ENCODE measurements at places on chromosomes 16 and 17.
A peak's percentile ranks its signal among the peaks of the same experiment; 100 is the strongest.

- DNase-seq: no peak
Observed at GRCh38 chr17:7807206-7807605, 26.8 kb upstream of the KDM6B start.

- DNase-seq: peak; percentile 81
Observed at GRCh38 chr17:42247734-42248133, 28.5 kb downstream of the STAT5B start.

- no peak for DNase-seq
Observed at GRCh38 chr16:11187522-11188023, 68.4 kb downstream of the SOCS1 start.

DNA sequence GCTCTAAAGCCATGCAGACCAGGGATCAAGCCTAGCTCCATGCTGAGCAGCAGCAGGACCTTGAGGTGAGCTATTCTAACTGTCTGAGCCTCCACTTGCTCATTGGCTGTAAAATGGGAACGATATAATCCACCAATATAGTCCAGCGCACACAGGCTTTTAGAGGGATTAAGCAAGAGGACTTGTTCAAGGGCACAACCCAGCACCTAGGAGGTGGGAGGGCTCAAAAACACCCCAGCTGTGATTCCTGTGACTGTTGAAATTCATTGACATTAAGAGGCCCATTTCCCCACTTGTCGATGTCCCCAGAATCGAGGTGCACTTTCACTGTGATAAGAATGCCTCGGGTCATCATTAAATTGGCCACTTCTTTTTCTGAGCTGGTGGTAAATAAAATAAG lies 4.1 kb downstream of the USH1G start:
- no peak for DNase-seq

GRCh38 chr17:50426472-50426782 lies 409 bp downstream of the ACSF2 start:
- no peak for DNase-seq

DNA sequence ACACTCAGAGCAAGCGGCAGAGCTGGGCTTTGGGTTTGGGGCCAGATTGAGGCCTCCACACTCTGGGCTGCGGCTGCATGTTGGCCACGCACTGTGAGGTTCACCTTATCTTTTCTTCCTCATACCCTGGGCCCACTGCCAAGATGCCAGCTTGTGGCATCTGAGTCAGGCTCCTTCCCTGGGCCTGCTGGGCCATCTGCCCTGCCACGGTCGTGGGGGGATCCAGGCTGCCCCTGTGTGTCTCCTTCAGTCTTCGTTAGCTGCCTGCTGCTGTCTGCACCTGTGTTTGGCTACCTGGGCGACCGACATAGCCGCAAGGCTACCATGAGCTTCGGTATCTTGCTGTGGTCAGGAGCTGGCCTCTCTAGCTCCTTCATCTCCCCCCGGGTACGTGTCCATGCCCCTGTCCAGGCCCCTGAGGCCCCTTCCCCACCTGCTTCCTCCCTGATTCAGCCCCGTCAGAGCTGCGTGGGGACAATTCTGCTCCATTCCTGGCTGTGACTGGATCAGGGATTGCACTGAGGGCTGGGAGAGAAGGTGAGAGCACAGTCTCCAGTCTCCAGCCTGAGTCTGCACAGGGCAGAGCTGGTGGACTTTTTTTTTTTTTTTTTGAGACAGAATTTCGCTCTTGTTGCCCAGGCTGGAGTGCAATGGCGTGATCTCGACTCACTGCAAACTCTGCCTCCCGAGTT lies 11.2 kb downstream of the SPNS3 start:
- DNase-seq: no peak

GRCh38 chr17:42039794-42040763 lies 10.3 kb downstream of the C17orf113 start:
- DNase-seq: no peak

- DNase-seq: no peak
Observed at GRCh38 chr16:15856182-15856581, 646 bp downstream of the MYH11 start.

DNA sequence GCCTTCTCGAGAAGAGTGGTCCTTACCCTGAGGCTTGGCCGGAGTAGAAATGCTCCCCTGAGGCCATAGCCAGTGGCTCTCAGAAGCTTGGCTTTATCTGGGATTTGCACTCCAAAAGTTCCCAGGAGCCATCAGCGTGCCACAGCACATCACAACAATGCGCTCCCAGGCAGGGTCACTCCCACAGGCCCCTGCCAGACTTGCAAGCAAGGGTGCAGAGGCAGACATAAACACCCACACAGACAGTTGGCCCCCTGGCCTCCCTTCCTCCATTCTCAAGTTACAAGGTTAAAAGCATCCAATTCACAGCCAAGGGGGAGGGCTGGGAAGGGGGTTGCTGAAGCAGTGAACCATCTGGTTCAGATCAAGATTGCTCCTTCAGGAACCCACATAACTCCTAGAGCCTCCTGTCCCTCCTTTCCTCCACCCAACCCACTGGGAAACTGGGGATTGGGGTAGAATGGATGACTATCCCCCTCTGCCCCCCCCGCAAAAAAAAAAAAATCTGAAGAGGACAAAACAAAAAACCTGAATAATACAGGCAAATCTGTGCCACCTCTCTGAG lies 1.8 kb downstream of the ST3GAL2 start:
- DNase-seq: peak; percentile 94

DNA sequence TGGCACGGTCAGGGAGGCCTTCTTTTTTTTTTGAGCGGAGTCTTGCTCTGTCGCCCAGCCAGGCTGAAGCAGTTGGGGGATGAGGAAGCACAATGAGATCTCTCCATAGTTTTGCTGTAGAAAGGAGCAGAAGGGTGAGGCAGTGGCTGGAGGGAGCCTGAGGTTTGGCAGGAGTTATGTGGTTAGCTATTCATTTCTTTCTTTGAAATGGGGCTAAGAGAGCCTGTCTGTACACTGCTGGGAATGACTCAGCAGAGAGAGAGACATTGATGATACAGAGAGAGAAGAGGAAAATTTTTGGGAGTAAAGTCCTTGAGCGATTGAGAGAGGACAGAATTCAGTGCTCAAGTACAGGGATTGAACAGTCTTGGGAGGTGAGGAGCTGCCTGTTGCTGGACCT lies 22.1 kb downstream of the NOS2 start:
- DNase-seq: peak; percentile 25

DNA sequence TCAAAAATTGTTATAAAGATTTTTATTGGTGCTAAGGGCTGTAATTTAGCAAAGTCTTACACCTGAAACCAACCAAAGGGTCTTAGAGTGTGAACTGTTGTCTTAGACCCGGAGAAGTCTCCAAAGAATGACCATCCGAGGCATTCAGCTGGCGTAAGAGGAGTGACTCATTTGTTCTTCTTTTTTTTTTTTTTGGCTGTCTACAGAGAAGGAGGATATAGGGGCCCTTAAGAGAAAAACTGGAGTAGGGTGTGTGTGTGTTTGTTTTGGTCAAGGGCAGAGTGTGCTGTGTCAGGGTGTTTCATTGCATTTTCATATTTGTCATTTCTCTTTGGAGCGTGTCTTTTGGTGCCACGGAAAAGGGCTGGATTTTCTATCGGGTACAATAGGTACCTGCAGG lies 508.0 kb downstream of the WWOX start:
- no peak for DNase-seq

- no peak for DNase-seq
Observed at GRCh38 chr17:44283344-44284023, 15.5 kb upstream of the SLC4A1 start.

GRCh38 chr16:86536621-86537020 lies 18.4 kb downstream of the MTHFSD start:
- DNase-seq: no peak

DNA sequence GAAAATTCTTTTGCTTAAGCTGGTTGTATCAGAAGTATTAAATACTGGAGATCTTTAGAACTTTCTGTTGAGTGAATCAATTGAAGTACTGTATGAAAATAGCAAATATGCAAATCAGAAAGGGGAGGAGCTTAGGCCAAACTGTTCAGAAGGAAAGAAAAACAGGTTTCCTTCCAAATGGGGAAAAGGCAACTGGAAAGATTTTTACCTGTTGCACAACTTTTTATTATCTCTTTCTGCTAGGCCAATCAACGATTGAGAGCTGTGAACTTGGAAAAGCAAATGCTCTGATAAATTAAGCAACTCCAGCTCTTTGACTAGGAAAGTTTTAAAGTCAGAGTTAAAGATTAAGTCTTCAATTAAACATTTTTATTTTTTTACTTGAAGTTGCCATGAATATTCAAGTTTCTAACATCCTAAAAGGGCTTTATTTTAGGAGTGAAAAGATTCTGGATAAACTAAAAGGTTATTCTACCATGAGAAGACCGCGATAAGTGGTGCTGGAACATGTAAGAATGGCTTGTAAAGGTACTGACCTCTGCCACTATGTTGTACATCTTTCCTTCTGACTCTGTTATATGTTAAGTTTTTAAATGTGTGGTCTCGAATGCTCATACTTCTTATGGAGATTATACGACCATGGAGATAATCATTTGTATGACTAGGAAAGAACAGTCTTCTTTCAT lies 16.5 kb downstream of the DCUN1D3 start:
- DNase-seq: no peak

DNA sequence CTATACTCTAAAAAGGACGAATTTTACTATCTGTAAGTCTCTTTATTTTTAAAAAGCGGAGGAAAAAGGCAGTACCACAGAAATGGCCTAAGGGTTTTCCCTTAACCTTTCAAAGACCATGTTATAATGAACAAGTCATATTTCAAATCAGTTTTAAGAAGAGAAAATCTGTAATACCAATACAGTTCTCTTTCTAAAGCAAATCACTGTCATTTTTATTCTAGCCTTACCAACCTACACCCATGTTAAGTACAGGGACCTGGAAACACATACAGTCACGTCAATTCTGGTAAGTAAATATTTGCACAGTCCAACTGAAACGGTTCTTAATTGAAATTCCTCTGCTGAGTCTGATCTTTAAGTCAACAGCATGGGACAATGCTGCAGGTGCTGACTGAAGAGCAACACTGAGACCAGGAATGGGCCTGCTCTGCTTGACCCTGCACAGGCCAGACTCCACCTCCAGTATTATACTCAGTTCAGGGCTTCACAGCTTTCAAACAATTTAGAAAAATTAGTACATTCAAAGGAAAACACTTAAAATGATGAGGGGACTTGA lies 20.2 kb downstream of the MBTPS1 start:
- no peak for DNase-seq

DNA sequence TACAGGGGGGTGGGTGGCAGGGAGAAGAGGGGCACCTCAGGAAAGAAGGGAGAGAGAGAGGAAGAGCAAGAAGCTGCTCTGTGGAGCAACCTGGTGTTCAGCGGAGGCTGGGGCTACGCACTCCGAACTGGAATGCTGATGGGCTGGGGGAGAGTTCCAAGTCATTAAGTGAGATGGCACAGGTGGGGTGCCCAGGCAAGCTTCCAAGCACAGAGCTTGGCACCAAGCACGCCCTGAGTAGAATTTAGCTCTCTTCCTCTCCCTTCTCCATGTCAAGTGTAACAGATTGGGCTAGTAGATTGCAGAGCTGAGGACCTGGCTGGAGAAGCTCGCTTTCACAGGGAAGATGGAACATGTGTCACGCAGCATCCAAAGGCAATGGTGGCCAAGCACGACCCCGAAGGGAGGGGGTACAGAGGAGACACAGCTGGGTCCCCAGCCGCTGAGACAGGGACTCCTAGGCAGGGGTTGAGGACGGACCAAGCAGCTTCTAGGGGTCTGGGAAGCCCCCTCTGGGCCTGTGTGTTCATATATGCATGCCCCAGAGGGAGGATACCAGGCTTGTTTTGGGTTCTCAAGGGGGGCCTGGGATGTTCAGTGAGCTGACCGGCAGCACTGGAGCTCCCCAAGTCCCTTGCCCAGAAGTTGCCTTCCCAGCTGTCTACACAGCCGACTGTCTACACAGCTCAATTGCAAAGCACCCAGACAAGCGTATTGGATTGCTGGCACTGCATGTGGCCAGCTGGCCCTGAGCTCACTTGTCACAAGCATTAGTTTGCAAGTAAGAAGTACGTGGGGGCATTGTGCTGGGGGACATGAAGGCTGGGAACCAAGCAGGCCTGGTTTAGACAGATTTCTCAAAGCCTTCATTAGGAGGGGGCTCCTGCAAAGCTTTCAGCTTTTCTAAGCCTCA lies 247.8 kb downstream of the ENGASE start:
- no peak for DNase-seq

- peak; percentile 80 for DNase-seq
Observed at GRCh38 chr17:76452660-76453430, at the start of gene UBE2O. TSS of gene UBE2O (minus strand) at chr17:76453152. CDS start at chr17:76453141, 11 bp downstream.

GRCh38 chr17:12349297-12349696 lies 316.4 kb upstream of the MYOCD start:
- peak; percentile 59 for DNase-seq

DNA sequence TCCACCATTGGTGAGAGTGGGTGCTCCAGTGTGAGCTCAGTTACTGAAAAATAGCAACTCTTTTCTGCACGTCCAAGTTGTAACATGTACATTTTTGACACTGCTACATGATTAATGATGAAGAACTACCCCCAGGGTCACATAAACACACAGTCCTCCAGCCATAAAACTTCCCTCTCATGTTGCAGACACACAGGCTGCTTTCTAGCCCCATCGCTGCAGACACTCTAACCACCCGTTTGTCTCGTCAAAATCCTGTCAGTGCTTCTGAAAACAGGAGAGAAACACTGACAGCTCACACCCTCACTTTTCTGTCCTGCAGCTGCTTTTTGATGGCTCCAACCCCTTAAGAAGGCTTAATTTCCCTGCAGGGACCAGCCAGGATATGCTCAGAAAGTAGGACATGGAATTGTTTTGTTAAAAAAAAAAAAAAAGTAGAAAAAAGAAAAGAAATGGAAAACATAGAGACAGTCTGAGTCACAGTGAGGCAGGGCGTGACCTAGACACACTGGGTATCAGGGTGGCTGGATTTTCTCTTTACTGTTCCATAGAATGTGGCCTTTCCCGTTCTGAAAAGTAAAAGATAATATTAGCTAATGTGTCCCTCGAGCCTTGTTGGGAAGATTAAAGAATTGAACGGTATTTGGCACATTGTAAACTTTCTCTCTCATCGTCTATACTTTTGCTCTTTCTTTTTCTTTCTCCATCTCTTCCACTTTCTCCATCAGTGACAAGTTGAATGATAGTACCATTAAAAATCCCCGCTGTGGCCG lies 20.7 kb upstream of the CCL5 start:
- DNase-seq: no peak

- no peak for DNase-seq
Observed at GRCh38 chr17:79657861-79658810, 47.3 kb upstream of the RBFOX3 start.

GRCh38 chr17:57440522-57441269 lies 184.4 kb downstream of the MSI2 start:
- peak; percentile 88 for DNase-seq

- peak; percentile 49 for DNase-seq
Observed at GRCh38 chr17:76381633-76382350, 2.6 kb upstream of the SPHK1 start.

DNA sequence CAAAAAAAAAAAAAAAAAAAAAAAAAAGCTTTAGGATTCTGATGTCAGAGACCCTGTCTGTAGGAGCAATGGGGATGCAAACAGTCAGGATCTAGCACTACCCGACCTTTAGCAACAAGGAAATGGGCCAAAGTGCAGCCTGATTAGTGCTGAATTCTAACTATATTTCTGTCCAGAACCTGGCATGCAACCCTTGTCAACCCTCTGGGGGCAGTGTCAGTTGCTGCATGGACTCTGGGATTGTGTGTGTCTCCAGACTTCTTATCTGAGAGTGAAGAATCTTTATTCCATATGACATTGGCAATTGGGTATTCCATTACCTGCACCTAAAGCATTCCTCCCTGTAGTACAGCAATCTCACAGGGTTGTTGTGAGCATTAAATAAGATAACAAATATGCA lies 120.3 kb upstream of the CRHR1 start:
- DNase-seq: no peak
